ENCODE measurements at places on chromosomes 4 and X. TPM values are rescaled to one million over a fixed set of nuclear protein-coding genes. Genes with fewer than 3 reads are reported as not detected.

The DDIT4L gene
- 6.4 TPM for total RNA-seq

The AREG gene
- not detected for total RNA-seq

The TMEM31 gene
- not detected for total RNA-seq

The ADGRA3 gene
- 58.2 TPM for total RNA-seq

The SSX4 gene
- total RNA-seq = 0.32 TPM

The BST1 gene
- total RNA-seq = not detected

The PCDH10 gene
- total RNA-seq = 10.0 TPM

The ASB9 gene
- not detected for total RNA-seq

The SMIM10 gene
- total RNA-seq = 2.3 TPM

The CTAG1B gene
- not detected for total RNA-seq

The CENPI gene
- total RNA-seq = 22.5 TPM

The CLDN2 gene
- not detected for total RNA-seq

The MAGEC1 gene
- not detected for total RNA-seq

- H3K27ac ChIP-seq = no peak overlapping the region
- peaks cover 12% of the 10 kb centered on the region for H3K4me1 ChIP-seq
- DNase-seq = no peak
- H3K27me3 ChIP-seq = peaks cover 1% of the 10 kb centered on the region
These were observed 40.4 kb upstream of the PDLIM5 start for GRCh38 chr4:94411296-94411695.

DNA sequence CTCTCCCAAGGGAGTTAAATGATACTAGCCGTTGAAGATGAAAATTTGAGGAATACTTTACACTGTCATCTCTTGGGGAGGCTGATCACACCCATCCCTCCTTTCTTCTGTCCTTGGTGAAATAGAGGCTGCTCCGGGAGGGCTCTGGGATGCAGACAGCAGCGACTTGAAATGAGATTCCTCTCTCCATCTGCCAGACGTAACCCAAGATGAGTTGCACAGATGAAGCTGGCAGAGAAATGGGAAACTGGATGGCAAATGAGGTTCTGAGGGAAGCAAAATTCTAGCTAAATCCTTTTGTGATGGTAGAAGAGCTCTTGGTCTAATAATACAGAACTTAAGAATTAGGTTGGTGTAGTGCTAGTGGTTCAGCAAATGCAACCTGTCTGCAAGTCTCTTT, 201.4 kb downstream of the AASDH start:
- no peaks in the 10 kb centered on the region for H3K4me1 ChIP-seq
- no peak overlapping the region for H3K4me3 ChIP-seq
- H3K27ac ChIP-seq = no peak overlapping the region
- H3K36me3 ChIP-seq = no peaks in the 10 kb centered on the region
- no peak for DNase-seq

DNA sequence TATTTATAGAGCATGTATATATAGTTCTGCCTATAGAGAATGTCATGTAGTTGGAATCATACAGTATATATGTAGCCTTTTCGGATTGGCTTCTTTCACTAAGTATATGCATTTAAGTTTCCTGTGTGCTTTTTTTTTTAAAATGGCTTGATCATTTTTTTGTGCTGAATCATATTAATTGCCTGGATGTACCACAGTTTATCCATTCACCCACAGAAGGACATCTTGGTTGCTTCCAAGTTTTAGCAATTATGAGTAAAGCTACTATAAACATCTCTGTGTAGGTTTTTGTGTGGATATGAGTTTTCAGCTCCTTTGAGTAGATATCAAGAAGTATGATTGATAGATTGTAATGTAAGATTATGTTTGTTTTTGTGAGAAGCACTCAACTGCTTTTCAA, 23.8 kb downstream of the PTTG2 start:
- H3K27me3 ChIP-seq = no peaks in the 10 kb centered on the region
- peaks cover 29% of the 10 kb centered on the region for H3K4me1 ChIP-seq
- H3K4me3 ChIP-seq = no peak overlapping the region
- DNase-seq = no peak
- no peak overlapping the region for H3K27ac ChIP-seq
- no peaks in the 10 kb centered on the region for H3K36me3 ChIP-seq

- peaks cover 5% of the 10 kb centered on the region for H3K36me3 ChIP-seq
- H3K4me1 ChIP-seq = no peaks in the 10 kb centered on the region
- no peak for DNase-seq
- H3K4me3 ChIP-seq = no peak overlapping the region
These were observed 18.3 kb upstream of the NUP54 start for GRCh38 chr4:76166480-76166879.

DNA sequence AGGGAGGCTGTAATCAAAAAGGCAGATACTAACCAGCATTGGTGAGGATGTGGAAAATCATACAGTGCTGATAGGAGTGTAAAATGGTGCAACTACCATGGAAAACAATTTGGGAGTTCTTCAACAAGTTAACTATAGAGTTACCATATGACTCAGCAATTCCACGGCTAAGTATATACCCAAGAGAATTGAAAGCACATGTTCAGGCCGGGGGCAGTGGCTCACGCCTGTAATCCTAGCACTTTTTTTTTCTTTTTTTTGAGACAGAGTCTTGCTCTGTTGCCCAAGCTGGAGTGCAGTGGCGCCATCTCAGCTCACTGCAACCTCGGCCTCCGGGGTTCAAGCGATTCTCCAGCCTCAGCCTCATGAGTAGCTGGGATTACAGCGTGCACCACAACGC, 15.0 kb upstream of the CD99L2 start:
- H3K4me3 ChIP-seq = no peak overlapping the region
- no peaks in the 10 kb centered on the region for H3K4me1 ChIP-seq
- DNase-seq = no peak
- no peaks in the 10 kb centered on the region for H3K27me3 ChIP-seq

GRCh38 chr4:70749313-70749712, 27.5 kb downstream of the RUFY3 start:
- H3K27ac ChIP-seq = no peak overlapping the region
- H3K36me3 ChIP-seq = no peaks in the 10 kb centered on the region
- H3K27me3 ChIP-seq = no peaks in the 10 kb centered on the region
- DNase-seq = no peak

DNA sequence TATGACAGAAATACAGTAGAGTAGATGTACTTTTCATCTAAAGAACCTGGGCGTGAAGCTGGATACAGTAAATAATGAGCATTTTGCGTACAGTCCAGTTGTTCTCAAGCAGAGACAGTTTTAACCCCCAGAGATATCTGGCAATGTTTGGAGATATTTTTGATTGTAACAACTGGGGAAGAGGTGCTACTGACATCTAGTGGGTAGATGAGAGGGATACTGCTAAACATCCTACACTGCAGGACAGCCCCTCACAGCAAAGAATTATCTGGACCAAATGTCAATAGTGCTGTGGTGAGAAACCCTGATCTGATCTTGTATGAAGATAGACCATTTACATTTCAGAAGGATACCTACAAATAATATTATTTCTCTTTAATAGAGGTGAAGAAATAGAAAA, 200.2 kb upstream of the FAM47A start:
- H3K4me3 ChIP-seq = no peak overlapping the region
- no peak overlapping the region for H3K27ac ChIP-seq
- no peaks in the 10 kb centered on the region for H3K36me3 ChIP-seq
- H3K4me1 ChIP-seq = no peaks in the 10 kb centered on the region

DNA sequence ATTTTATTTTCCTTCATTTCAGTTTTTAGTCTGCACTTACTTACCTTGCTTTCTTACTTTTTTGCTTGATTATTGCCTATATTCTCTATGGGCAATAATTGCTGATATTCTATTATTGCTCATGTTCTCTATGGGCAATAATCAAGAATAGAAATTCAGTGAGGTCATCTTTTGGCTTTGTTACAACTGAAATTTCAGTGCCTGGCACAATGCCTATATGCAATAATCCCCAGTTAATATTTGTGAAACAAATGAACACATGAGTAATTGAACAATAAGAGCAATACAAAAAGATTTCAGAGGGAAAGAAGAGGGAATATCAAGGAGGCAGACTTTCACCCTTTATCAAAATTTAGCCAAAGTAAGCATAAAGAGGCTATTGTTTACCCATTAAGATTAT, 48.6 kb upstream of the ARSJ start:
- no peak overlapping the region for H3K4me3 ChIP-seq
- no peaks in the 10 kb centered on the region for H3K36me3 ChIP-seq
- no peak for DNase-seq
- H3K27me3 ChIP-seq = no peaks in the 10 kb centered on the region
- no peaks in the 10 kb centered on the region for H3K4me1 ChIP-seq

DNA sequence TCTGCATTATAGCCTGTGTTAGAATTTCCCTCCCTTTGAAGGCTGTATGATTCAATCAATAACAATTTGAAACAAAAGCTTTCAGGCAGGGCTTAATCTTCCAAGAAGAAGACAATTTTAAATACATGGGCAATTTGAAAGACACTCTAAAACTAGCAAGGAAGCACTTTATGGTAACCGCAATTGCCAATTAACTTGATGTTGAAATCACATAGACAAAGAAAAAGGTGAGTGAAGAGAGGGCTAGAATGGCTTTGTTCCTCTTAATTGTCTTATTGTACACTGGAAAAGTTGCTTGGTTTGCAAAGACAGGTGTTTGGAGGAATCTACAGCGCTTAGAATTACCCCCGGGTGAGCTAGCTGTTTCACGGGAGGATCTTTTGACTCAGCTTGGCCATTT, 74.4 kb upstream of the PRKX start:
- no peak overlapping the region for H3K4me3 ChIP-seq
- no peaks in the 10 kb centered on the region for H3K27me3 ChIP-seq
- no peaks in the 10 kb centered on the region for H3K4me1 ChIP-seq
- no peaks in the 10 kb centered on the region for H3K36me3 ChIP-seq

- H3K4me1 ChIP-seq = no peaks in the 10 kb centered on the region
- DNase-seq = no peak
- peak overlapping the region; percentile 98 for H3K27ac ChIP-seq
- H3K4me3 ChIP-seq = peak overlapping the region; percentile 77
These were observed 891 bp downstream of the CISD2 start for GRCh38 chr4:102869569-102870197.

DNA sequence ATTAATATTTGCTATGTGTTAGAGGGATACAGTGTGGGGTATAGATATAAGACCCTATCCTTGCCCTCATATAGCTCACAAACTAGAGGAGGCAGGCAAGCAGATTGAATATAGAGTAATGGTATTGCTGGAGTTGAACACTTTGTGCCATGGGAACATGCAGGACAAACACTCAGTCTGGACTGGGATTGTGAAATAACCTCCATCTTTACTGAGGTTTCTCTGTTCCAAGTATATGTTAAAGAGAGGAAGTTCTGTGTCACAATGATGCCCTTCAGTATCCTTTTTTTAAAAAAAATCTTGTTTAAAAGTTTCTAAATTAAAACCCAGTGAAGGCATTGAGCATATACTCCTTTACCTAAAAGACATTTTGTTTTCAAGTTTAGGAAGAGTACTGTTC, 8.7 kb downstream of the FABP2 start:
- no peaks in the 10 kb centered on the region for H3K36me3 ChIP-seq
- H3K4me1 ChIP-seq = no peaks in the 10 kb centered on the region
- no peaks in the 10 kb centered on the region for H3K27me3 ChIP-seq
- no peak for DNase-seq
- H3K27ac ChIP-seq = no peak overlapping the region

- no peaks in the 10 kb centered on the region for H3K27me3 ChIP-seq
- H3K36me3 ChIP-seq = no peaks in the 10 kb centered on the region
- H3K4me1 ChIP-seq = no peaks in the 10 kb centered on the region
These were observed 467.7 kb downstream of the NKX6-1 start for GRCh38 chr4:84031401-84031800.

DNA sequence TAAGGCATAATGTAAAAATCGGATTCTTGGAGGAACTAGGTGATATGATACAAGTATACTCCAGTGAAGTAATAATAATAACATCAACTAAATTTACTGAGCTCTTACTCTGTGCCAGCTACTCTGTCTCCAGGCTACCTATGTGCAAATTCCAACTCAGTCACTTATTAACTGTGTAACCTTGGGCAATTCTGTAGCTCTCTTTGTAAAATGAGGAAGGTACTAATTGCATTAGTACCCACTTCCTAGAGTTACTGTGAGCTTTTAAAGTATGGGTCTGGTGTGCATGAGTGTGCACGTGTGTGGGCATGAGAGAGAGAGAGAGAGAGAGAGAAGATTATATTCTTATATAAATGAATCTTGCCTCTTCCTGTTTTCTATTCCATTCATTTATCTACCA, 169.9 kb downstream of the KCNIP4 start:
- no peak for DNase-seq
- H3K27ac ChIP-seq = no peak overlapping the region
- no peaks in the 10 kb centered on the region for H3K27me3 ChIP-seq
- H3K4me3 ChIP-seq = no peak overlapping the region

- H3K4me1 ChIP-seq = peaks cover 6% of the 10 kb centered on the region
- H3K4me3 ChIP-seq = peak overlapping the region; percentile 27
- no peak overlapping the region for H3K27ac ChIP-seq
- DNase-seq = peak; percentile 54
These were observed 12.8 kb upstream of the BOD1L1 start for GRCh38 chr4:13640149-13640940.

GRCh38 chr4:86223472-86223871, 136.4 kb downstream of the MAPK10 start:
- H3K4me3 ChIP-seq = no peak overlapping the region
- peak; percentile 66 for DNase-seq
- H3K36me3 ChIP-seq = no peaks in the 10 kb centered on the region
- H3K27ac ChIP-seq = no peak overlapping the region
- H3K4me1 ChIP-seq = no peaks in the 10 kb centered on the region
